ENCODE measurements at places on chromosomes 2 and 18. TPM values are rescaled to one million over a fixed set of nuclear protein-coding genes. Genes with fewer than 3 reads are reported as not detected.

Gene RAB10
- total RNA-seq = 84.1 TPM

Gene ALLC
- total RNA-seq = 0.14 TPM

Gene CNGA3
- total RNA-seq = 4.9 TPM

Gene PPP1R1C
- 1.1 TPM for total RNA-seq

Gene SH3RF3
- 3.6 TPM for total RNA-seq

Gene C2orf66
- 0.47 TPM for total RNA-seq

Gene ARHGAP28
- 6.0 TPM for total RNA-seq

Gene AOX1
- total RNA-seq = 0.52 TPM

Gene EMX1
- 4.1 TPM for total RNA-seq

Gene GPATCH11
- total RNA-seq = 7.9 TPM

Gene NLRC4
- 0.59 TPM for total RNA-seq

Gene SRD5A2
- total RNA-seq = 0.06 TPM

Gene CCDC121
- total RNA-seq = 7.0 TPM

Gene GREB1
- total RNA-seq = 78.6 TPM

Gene MC2R
- not detected for total RNA-seq

Gene GALR1
- 8.0 TPM for total RNA-seq

Gene PDCD1
- total RNA-seq = 0.14 TPM

Gene CTNNA2
- 94.7 TPM for total RNA-seq

Gene MLPH
- 0.46 TPM for total RNA-seq

Gene GALM
- 1.6 TPM for total RNA-seq

Gene SKOR2
- total RNA-seq = 0.16 TPM

Gene ZNF804A
- 0.09 TPM for total RNA-seq

Gene NDUFAF7
- total RNA-seq = 36.6 TPM

Gene CCDC148
- total RNA-seq = 4.6 TPM

Gene FAP
- total RNA-seq = 12.7 TPM

Gene LAMA1
- total RNA-seq = 7.4 TPM

Gene ITPRID2
- 30.7 TPM for total RNA-seq

Gene NEB
- 3.5 TPM for total RNA-seq

Gene CRYGD
- not detected for total RNA-seq

Gene CXCR4
- total RNA-seq = 112 TPM

Gene LYG2
- total RNA-seq = 0.78 TPM

Gene FSHR
- 1.6 TPM for total RNA-seq

Gene CD8B
- not detected for total RNA-seq

Gene IL1RN
- total RNA-seq = 0.36 TPM

Gene TRIB2
- 94.8 TPM for total RNA-seq

Gene RPRM
- 275 TPM for total RNA-seq

Gene RNF144A
- total RNA-seq = 8.4 TPM

Gene NRP2
- 38.5 TPM for total RNA-seq

Gene CENPA
- 18.9 TPM for total RNA-seq

Gene TIGD1
- 18.8 TPM for total RNA-seq

Gene PLGLB2
- total RNA-seq = 0.97 TPM

Gene SP140
- 0.79 TPM for total RNA-seq

Gene DPP10
- 9.7 TPM for total RNA-seq

Gene KLHL29
- 58.7 TPM for total RNA-seq

Gene FAM110C
- total RNA-seq = 0.31 TPM

Gene CDH19
- total RNA-seq = not detected

Gene ALPG
- 0.21 TPM for total RNA-seq

Gene TRIM43
- total RNA-seq = 0.44 TPM

Gene SOX11
- total RNA-seq = 0.11 TPM

Gene AGXT
- 0.51 TPM for total RNA-seq

Gene MOGAT1
- total RNA-seq = not detected

Gene DNAJC27
- total RNA-seq = 6.9 TPM

Measured in motor neuron (in vitro differentiated cells).